CD4-positive, alpha-beta T cell treated with Interleukin-4 for 4 hours (primary cell): ENCODE measurements at places on chromosomes 4 and X.

- no peak for DNase-seq
Measured at GRCh38 chr4:78174891-78175290, 117.8 kb downstream of the FRAS1 start.

DNA sequence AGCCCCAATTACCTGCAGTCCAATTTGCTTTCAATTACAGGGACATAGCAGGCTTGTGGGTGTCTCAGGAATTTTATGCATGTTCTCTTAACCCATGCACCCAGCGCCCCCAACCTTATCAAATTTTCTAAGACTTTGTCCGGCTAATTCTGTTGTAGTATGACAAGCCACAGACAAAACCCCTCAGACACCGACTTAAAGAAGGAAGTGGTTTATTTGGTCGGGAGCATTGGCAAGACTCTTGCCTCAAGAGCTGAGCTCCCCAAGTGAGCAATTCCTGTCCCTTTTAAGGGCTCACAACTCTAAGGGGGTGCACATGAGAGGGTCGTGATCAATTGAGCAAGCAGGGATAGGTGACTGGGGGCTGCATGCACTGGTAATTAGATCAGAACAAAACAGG lies 28.7 kb upstream of the IL9R start:
- DNase-seq, result no peak

DNA sequence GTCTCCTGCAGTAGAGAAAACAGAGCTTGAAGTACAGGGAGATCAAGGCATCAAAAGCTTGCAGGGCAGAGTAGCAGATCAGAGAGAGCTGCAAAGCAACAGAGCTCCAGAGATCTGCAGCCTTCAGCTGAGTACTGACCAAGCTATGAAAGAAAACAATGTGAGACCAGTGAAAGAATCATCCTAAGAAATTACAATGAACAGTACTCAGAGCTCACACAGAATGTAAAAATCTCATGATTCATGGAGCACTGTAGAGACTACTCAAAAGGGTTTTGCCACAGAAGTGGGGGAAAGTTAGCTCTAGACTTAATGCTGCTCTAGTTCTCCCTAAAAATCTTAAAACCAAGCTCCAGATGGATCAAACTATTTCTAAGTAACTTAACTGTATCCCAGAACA lies 80.0 kb upstream of the MAB21L2 start:
- no peak for DNase-seq

- no peak for DNase-seq
Measured at GRCh38 chr4:155611501-155611900, 55.1 kb upstream of the GUCY1A1 start.

- DNase-seq, result no peak
Measured at GRCh38 chr4:53193111-53193510, 172.8 kb downstream of the SCFD2 start.

DNA sequence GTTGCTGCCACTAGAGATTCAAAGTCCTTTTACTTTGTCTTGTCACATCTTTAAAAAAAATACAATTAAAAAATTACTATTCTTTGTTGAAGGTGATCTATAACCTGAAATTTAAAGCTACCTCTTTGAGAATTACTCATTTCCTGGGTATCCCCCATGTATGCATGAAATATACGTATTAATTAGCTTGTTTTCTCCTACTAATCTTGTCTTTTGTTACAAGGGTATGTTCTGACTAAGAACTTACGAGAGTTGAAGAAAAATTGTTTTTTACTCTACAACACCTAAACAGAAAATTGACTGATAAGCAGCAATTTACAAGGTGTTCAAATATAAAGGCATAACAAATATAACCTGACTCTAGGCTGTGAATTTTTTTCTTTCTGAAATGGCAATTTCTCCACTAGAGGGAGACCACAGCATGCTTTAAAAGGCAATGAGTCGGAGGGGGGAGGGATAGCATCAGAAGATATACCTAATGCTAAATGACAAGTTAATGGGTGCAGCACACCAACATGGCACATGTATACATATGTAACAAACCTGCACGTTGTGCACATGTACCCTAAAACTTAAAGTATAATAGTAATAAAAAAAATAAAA lies 249.6 kb downstream of the OPHN1 start:
- peak; percentile 5 for DNase-seq

- DNase-seq, result no peak
Measured at GRCh38 chrX:54413753-54414152, 26.5 kb upstream of the TSR2 start.

GRCh38 chr4:86935853-86936733 lies 1.3 kb downstream of the AFF1 start:
- peak; percentile 91 for DNase-seq

DNA sequence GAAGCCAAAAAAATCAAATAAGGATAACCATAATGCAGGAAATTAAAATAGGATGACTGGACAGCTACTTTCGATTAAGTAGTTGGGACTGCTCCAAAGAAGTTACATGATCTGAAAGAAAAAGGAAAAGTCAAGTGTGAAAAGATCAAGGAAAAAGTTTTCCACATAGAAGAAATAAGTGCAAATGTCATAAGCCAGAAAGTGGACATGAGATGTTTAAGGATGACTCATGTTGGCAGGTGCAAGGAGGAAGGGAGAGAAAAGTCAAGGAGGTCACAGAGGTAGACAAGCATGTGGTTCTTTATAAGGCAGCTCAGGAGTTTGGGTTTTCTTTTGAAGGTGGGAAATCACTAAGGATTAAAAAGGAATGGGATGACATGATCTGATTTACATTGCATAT lies 89.8 kb upstream of the GPRIN3 start:
- no peak for DNase-seq

GRCh38 chr4:140238351-140239056 lies 84.5 kb upstream of the MAML3 start:
- DNase-seq, result no peak

DNA sequence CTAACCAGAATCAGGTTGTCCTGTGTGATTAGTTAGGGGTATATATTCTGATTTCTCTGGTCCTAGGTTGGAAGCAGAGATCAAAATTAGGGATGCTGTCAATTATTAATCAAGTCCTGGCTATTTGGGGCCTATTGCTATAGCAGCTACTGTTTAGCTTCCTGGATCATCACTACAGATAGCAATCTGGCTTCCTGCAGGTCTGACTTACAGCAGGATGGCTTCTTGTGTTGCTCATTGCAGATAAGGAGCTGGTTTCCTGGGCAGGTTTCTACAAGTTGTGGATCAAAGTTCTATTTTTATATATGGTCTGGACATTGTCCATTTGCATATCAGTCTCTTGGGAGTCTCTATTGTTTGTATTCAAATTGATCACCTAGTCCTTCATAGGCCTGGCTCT lies 57.7 kb upstream of the C4orf54 start:
- no peak for DNase-seq
